ENCODE measurements at places on chromosomes 2 and 18. TPM values are rescaled to one million over a fixed set of nuclear protein-coding genes. Genes with fewer than 3 reads are reported as not detected.

Gene HOXD13
- total RNA-seq, result not detected

Gene SCN3A
- total RNA-seq, result 0.94 TPM

GRCh38 chr2:32680942-32681341 is 53.1 kb downstream of the TTC27 start:
- DNase-seq, result no peak

Gene XPO1
- 128 TPM for total RNA-seq

Gene LONRF2
- 0.43 TPM for total RNA-seq

DNA sequence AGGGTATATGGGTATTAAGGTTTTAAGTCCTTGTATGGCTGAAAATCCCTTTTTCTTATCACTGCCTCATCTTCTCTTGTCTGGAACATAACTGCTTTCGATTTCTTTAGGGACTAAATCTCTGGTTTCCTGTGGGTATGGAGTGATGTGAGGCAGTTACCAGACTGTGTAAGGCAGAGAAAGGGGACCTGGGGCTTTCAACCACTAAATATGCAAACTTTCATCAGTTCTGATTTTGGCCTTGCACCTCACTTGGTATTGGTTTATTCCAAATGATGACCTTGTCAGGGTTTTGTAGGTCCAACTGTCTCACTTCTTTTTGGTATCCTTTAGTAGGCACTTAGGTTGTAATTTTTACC is 9.3 kb downstream of the MAP4K4 start:
- DNase-seq, result no peak

DNA sequence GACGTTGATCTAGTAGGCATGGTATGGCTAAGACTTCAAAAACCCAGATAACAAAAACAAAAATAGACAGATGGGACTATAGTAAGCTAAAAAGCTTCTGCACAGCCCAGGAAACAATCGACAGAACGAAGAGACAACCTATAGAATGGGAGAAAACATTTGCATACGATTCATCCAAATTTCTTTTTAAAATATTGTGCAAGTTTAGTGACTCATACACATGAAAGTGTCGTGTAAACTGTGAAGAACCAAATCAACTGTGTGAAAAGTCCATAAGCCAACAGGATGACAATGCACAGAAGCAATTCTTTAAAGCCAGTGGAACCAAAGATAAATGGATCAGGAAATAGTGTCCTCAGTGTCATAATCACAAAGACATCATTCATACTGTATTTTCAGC is 671.1 kb downstream of the RNF144A start:
- DNase-seq, result no peak

Gene IL36B
- total RNA-seq, result not detected

GRCh38 chr2:72157871-72158771 is 10.5 kb upstream of the CYP26B1 start:
- no peak for DNase-seq

Data from epithelial cell of proximal tubule (primary cell).